Hematopoietic multipotent progenitor cell (in vitro differentiated cells): ENCODE measurements at places on chromosomes 5 and 9.

GRCh38 chr5:132657676-132658380 is at the start of gene IL13:
Gene IL13 (plus strand): TSS chr5:132658173. CDS start chr5:132658187, 14 bp downstream.
- DNase-seq, result no peak

DNA sequence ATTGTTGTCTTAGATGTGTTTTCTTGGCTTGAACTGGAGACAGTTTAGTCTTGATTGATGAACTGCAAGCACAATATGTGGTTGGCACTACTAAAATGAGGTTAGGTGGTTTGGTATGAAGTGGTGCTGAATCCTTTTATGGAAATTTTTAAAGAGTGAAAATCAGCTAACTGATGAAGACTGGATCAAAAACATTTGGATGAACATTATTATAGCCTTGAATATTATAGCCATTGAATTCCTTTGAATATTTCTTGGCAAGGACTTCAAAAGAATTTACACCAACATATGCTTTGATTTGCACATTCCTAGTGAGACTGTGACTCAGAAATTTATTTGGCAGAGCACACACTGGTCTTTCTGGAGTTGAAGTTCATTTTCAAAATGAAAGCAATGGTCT is 318.3 kb downstream of the CHSY3 start:
- no peak for DNase-seq

- DNase-seq, result no peak
These were observed 104.1 kb downstream of the CD180 start for GRCh38 chr5:67092535-67092934.

DNA sequence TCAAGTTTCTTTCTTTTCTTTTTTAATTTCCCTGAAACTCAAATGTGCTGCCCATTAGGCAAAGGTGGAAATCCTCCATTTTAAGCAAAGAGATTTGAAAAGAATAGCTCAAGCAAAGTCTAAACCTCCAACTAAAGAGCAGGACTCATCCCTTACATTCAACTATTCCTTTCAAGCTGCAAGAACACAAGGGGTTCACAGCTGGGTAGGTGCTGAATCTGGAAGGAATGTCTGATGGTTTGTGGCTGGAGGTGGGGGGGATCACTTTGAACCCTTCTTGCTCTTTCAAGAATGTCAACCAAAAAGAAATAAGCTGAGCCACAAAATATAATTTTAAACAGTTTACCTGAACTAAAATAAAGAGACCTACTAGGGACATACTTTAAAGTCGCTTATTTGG is 375.7 kb upstream of the CDH10 start:
- DNase-seq, result no peak

GRCh38 chr9:647522-647921 is 194.0 kb upstream of the DMRT1 start:
- DNase-seq, result no peak

GRCh38 chr9:127492616-127493015 is 41.3 kb downstream of the LRSAM1 start:
- DNase-seq, result no peak

DNA sequence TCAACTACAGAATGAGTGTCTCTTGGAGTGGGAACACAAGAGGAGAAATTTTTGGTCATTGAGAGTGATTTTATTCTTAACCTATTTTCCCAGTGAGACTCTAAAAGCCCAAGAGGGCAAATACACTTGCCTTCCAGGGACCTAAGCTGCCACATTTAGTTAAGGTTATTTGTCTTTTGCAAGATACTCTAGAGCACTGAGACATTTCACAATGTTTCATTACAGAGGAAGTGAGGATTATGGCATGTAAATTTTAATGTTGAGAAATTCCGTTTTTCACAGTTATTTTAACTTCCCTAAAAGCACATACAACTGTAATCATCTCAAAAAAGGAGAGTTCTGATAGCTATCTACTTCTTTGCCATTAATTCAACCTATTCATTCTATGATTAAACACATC is 38.7 kb upstream of the RAB3C start:
- DNase-seq, result no peak

GRCh38 chr5:168348084-168348414 is 56.6 kb downstream of the WWC1 start:
- DNase-seq, result no peak

DNA sequence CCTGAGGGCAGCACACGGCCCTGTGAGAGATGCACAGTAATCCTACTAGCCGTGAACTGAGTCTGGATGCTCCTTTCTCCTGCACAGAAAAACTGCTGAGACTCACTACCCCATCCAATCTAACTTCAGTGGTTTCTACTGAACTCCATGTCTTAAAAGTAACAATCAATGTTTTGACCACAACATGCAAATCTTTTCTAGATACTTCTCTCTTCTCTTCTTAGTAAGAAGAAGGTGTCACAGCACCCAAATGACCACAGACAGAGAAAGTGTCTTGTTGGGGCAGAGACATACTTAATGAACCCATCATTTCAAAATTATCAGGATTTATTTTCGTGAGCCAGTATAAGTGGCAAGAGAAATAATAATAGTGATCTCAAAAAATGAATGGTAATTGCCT is 285.8 kb upstream of the MEF2C start:
- DNase-seq, result no peak

GRCh38 chr5:63877961-63878360 is 84.3 kb downstream of the HTR1A start:
- no peak for DNase-seq

DNA sequence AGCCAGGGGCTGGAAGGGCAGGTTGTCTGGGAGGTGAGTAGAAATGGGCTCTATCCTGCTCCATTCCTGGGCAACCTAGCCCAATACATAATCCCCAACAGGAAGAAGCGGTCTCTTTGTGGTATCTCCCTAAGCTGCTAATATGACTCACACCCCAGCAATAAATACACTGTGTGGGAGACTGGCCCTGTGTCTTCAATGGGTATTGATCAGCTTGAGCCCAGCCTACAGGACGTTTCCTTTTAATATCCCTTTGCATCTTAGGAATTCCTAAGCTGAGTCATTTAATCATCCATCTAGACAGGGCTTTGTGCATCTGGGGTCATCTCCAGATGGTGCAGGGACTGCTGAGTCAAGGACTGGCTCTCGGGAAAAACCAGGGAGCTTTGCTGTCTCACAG is 207.0 kb upstream of the PANK3 start:
- no peak for DNase-seq

DNA sequence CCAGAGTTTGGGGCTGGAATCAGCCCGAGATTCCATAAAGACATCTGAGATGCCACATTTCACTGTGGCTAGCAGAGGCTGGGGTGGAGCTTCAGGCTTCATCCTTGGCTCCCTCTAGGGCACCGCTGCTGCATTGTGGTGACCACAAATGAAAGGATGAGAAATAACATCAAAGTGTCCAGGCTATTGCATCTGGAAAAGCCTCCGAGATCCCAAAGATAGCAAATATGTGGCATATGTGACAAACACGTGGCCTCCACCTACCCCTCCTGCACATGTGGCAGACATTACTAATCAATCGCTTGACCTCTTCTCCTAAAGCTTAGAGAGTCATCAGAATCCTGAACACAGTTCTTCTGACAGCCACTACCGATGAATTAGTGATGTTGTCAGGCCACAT is 4.5 kb downstream of the SPARC start:
- no peak for DNase-seq

- no peak for DNase-seq
These were observed 884 bp upstream of the GSN start for GRCh38 chr9:121266906-121267650.

DNA sequence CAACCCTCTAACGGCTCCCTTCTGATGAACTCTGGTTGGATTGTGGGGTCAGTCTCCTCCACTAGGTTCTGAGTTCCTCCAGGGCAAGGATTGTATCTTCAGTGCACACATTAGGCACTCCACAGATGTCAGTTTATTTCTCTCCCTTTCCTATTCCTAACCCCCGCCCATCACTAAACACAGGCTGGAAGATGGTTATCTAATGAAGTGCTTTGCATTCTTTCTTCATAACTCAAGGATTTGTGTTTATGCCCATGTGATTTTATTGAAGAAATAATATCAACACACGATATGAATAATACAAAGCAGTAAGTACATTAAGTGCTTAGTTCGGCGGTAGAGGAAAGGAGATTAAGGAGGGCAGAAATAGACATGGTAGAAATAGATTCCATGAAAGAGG is 4.4 kb upstream of the CREBRF start:
- no peak for DNase-seq

GRCh38 chr5:65395526-65396155 is 86.1 kb downstream of the ADAMTS6 start:
- no peak for DNase-seq

GRCh38 chr5:179378116-179378440 is 32.8 kb upstream of the ADAMTS2 start:
- no peak for DNase-seq

DNA sequence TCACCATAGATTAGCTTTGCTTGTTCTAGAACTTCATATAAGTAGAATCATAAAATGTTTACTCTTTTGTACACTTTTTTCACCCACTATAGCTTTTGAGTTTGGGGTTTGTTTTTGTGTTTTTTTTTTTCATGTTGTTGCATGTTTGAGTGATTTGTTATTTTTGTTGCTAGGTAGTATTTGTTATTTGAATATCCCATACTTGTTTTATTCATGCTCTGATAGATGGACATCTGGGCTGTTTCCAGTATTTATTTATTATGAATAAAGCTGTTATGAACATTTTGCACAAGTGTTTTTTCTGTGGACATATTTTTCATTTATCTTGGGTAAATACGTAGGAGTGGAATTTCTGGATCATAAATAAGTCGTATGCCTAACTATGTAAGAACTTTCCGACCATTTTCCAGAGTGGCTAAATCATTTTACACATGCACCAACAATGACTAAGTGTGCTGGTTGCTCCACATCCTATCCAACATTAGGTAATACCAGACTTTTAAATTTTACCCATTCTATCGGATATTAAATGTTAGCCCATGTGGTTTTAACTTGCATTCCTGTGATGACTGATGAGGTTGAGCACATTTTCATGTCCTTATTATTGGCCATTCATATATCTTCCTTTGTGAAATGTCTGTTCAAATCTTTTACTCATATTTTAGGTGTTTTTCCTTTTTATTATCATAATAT is 69.1 kb upstream of the NR4A3 start:
- no peak for DNase-seq

- DNase-seq, result peak; percentile 88
These were observed 34.7 kb downstream of the SHOC1 start for GRCh38 chr9:111759762-111760639.

- no peak for DNase-seq
These were observed 95.5 kb downstream of the TMEM161B start for GRCh38 chr5:88172847-88173758.

GRCh38 chr9:18928711-18929110 is 104.3 kb downstream of the SAXO1 start:
- no peak for DNase-seq

DNA sequence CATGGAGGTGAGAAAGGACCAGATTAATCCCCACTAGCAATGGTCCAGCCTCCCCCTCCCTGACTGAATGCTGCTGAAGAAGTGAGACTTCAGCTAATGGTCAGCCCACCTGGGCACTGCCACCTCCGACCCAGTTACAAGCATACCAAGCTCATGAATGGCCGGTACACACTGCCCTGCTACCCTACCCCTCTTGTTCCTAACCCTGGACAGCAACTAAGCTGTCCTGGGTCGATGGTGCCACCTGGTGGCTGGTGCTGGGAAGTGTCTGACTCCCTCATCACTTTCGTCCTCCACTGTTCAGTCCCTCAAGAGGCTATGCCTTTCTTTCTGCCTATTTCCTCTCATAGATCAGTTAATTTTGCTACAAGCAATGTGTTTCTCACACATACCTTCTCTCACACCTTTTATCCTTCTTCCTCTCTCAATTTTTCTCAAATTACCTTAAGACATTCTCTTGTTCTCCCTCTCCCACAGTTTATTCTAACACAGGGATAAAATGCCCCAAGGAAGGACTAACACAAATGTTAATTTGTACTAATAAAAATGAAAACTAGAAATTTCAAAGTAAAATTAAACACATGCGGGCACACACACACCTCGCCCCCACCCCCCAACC is 42.4 kb downstream of the PAX5 start:
- peak; percentile 40 for DNase-seq

DNA sequence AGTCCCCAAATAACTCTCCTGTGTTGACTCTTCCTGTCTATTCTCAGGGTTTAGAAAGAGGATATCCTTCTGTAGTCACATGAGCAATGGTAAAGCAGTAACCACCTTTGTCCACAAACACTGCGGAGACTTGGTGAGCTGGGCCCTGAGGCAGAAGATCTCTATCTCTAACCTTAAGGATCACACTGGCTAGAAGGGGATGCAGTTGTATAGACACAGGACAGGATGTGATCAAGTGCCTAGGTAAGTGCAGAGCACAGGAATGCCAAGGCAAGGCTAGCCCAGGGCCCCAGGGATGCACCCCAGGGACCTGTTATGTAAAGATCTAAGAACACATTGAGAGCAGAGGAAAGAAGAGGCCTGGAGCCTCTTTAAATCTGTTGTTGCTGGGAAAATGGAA is 610.5 kb downstream of the IRX1 start:
- no peak for DNase-seq

GRCh38 chr9:104232781-104233341 is 138.8 kb downstream of the SMC2 start:
- DNase-seq, result no peak

GRCh38 chr5:149422366-149423048 is 43.4 kb upstream of the IL17B start:
- no peak for DNase-seq

DNA sequence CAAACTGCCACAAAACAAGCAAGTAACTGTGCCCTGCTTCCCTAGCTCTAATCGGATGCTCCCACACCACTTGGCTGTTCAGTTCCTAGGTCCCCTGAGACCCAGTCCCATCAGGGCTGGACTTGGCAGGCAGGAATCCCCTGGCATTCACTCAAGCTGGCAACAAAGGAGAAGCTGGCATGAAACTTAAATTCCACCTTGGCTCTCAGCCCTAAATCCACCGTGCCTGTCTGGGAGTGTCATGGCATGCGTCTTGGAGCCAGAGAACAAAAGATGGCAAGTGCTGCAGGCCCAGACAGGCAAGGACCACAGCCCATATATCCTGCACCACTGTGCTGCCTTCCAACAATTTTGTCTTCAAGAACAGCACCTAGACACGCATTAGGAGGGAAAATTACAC is 38.2 kb downstream of the ETF1 start:
- no peak for DNase-seq

GRCh38 chr5:90434116-90434714 is 24.7 kb upstream of the CETN3 start:
- DNase-seq, result peak; percentile 59

GRCh38 chr9:108830272-108830671 is 25.5 kb downstream of the ACTL7B start:
- DNase-seq, result no peak

- DNase-seq, result no peak
These were observed 634.7 kb upstream of the ARRDC3 start for GRCh38 chr5:92017776-92018175.

GRCh38 chr9:82124090-82124489 is 135.5 kb downstream of the SPATA31D1 start:
- DNase-seq, result no peak

DNA sequence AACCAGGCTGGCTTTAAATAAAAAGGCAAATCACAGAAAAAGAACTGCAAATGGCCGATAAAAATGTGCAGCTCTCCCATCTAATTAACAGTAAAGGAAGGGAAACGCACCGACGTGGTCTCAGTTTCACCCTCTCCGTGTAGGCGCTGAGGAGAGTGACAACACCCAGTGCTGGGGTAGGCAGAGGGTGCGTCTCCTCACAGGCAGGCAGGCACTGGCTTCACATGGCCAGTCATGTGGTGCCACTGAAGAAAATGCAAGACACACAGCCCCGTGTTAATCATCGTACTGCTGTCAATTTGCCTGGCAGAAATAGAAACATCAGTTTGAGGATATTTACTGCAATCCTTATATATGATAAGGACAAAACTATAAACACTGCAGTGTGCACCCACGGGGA is 178.4 kb downstream of the FANCC start:
- no peak for DNase-seq
